ENCODE measurements at places on chromosomes 11 and 22. TPM values are rescaled to one million over a fixed set of nuclear protein-coding genes. Genes with fewer than 3 reads are reported as not detected.

SMIM35 gene
- 1.9 TPM for total RNA-seq

MLC1 gene
- total RNA-seq = not detected

DDTL gene
- 3.1 TPM for total RNA-seq

FZD4 gene
- total RNA-seq = not detected

GAL3ST1 gene
- 0.27 TPM for total RNA-seq

CCDC188 gene
- not detected for total RNA-seq

SLC22A24 gene
- total RNA-seq = not detected

CCDC87 gene
- total RNA-seq = 0.22 TPM

SCN3B gene
- total RNA-seq = not detected

WT1 gene
- not detected for total RNA-seq

PANX2 gene
- total RNA-seq = 0.27 TPM

SCO2 gene
- 7.1 TPM for total RNA-seq

ACR gene
- total RNA-seq = not detected

ABCC8 gene
- not detected for total RNA-seq

CHST1 gene
- total RNA-seq = not detected

CTSW gene
- 0.93 TPM for total RNA-seq

TMEM258 gene
- 94.0 TPM for total RNA-seq

MICALL1 gene
- 20.8 TPM for total RNA-seq

KRTAP5-2 gene
- total RNA-seq = not detected

CASP12 gene
- not detected for total RNA-seq

Data from activated B cell treated with CpG ODN at 0.5 μM for 24 hours (primary cell).